Activated CD4-positive, CD25-positive, alpha-beta regulatory T cell (primary cell): ENCODE measurements at places on chromosomes 4 and X.

DNA sequence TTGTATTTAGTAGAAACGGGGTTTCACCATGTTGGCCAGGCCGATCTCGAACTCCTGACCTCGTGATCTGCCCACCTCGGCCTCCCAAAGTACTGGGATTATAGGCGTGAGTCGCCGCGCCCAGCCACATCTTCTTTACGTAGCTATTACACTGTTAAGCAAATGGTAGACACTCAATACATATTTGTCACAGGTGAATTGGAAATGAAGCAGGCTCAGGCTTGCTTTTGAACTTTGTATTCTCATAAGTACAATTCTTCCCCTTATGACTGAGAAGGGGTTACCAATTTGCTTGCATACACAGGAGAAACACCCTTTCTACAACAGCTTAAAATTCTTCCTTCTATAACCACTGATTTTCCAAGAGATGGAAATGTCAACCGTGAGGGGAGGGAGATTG lies 787 bp upstream of the SRPX2 start:
- DNase-seq = no peak

- no peak for DNase-seq
Observed at GRCh38 chr4:43782391-43782790, 666.2 kb downstream of the KCTD8 start.

DNA sequence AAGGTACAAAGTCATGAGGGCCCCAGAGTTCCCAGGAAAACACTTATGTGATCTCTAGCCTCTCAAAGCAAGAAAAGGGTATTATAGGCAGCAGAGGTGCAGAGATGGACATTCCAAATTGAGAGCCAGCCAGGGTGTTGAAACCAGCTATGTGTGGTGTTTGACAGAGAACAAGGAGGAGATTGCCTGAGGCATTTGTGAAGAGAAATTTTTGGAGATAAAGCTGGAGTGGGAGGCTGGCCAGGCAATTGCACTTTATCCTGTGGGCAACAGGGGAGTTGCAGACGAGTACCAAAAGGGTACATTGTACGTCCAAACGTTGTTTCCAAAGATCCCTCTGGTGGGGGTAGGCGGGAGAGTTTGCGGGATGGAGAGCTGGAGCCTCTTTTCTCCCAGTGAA lies 2.5 kb upstream of the GABRE start:
- DNase-seq = no peak

DNA sequence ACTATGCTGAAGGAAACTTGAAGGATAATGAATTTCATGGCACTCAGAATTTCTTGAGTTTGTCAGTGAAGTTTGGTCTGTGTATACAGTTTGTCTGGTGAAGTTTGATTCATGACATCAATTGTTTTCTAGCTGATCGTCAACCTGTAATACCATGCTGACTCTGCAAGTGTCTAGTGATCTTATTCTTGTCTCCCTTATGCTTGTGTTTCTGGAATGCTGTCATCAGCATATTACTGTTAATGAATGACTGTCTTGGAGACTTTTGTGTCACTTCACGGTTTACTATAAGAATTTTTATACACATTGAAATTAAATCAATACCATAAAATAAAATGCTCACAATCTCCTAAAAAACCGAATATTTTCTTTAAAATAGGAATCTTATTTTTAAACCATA lies 779.0 kb downstream of the CCSER1 start:
- no peak for DNase-seq

DNA sequence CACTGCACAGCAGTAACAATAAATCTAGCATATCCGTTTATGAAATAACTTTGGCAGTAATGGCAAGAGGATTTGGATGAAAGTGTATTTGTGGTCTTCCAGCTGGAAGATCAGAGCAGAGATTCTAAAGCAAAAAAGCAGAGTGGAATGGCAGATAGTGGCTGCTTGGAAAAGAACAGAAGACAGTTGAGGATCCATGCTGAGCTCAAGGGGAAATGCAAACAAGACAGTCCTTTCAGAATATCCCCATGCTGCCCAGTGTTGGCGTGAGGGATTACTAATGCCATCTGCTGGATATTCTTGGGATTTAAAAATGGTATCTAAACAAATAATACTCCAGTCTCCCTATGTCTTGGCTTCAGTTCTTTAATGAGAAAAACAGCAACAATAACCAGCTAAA lies 629.1 kb upstream of the ATOH1 start:
- no peak for DNase-seq

GRCh38 chrX:45769761-45770582 lies 569.3 kb upstream of the DIPK2B start:
- no peak for DNase-seq

DNA sequence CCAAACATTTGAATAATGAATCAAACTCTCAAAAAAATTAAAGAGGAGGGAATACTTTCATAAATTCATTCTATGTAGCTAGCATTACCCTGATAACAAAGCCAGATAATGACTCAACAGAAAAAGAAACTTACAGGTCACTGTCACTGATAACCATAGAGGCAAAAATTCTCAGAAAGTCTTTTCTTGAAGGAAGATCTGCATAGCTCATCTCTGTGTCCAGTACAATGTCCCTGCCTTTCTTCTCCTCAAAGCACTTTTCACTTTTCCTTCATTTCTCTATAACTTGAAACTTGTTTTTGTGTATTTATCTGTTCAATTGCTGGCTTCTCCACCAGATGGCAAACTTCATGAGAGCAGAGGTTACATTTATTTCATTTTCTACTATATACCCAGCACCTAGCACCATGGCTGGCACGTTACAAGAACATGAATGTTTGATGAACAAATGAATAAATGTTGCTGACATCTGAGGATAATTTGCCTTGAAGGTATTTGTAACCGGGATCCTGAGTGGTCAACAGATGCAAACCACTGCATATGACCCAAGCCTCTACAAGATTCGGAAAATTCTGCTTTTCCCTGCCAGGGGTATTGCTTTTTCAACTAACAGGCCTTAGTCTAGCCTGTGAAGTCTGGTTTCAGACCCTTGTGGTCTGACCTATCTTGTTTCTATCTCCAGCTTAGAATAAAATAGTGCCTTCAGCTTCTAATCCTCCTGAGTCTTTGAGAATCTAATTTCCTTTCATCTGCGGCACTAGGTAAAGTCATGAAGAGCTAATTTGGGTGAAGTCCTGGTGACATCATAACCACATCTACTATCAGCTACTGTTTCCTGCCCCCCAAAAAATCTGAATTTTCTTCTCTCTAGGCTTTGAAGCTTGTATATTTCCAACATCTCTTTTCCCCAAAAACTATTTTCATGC lies 52.5 kb upstream of the ANTXR2 start:
- DNase-seq = no peak
